B cell (primary cell): ENCODE measurements at places on chromosomes 5 and 9. TPM values are rescaled to one million over a fixed set of nuclear protein-coding genes. Genes with fewer than 3 reads are reported as not detected.

The SLC34A3 gene
- not detected in 2 replicates for polyA plus RNA-seq

- no peak for DNase-seq
Observed at GRCh38 chr5:19018822-19019221, 969.2 kb downstream of the CDH18 start.

The PCDHB9 gene
- 0.12 and 0.20 TPM in 2 replicates for polyA plus RNA-seq

GRCh38 chr5:58107704-58108103 is 352.2 kb downstream of the PLK2 start:
- no peak for DNase-seq

GRCh38 chr5:152542741-152543140 is 137.7 kb upstream of the NMUR2 start:
- no peak for DNase-seq

DNA sequence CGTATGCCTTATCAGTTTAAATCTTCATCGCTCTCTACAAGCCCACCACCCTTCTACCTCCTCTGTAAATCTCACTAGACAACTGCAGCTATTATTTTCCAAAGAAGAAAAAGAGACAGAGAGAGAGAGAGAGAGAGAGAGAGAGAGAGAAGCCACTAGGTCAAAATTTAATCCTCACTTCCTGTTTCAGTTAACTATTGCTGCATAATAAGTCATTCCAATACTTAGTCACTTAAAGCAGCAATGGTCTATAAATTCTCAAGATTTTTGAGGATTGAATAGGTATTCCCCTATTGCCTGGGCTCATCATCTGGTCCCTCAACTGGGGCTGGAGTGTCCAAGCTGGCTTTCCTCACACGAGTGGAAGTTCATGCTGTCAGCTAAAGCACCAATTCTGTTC is 68.8 kb downstream of the ITGA1 start:
- no peak for DNase-seq

The PCDHGA8 gene
- 0.06 and 0.21 TPM in 2 replicates for polyA plus RNA-seq

- DNase-seq: no peak
Observed at GRCh38 chr9:133050142-133050541, 11.6 kb upstream of the CEL start.

GRCh38 chr5:101531026-101531425 is 627.9 kb upstream of the ST8SIA4 start:
- DNase-seq: no peak

DNA sequence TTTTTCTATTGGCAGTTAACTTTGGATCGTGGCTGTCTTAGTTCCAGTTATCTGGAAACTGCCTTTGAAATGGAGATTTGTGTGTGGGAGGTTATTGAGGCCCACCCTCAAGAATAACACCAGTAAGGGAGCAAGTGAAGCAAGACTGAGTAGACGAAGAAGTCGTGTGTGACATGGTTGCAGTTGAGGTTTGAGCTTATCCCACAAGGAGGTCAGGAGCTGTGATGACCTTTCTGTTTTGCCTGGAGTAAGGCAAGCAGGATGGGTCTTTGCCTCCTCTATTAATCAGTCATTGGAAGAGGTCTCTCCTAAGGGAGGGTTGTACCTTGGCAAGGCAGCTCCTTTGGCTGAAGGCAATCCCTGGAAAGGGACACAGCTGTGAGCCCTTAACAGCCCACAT is 49.6 kb upstream of the CTXN3 start:
- no peak for DNase-seq

- DNase-seq: peak; percentile 72
Observed at GRCh38 chr5:127029581-127030258, 638 bp downstream of the MARCHF3 start.

DNA sequence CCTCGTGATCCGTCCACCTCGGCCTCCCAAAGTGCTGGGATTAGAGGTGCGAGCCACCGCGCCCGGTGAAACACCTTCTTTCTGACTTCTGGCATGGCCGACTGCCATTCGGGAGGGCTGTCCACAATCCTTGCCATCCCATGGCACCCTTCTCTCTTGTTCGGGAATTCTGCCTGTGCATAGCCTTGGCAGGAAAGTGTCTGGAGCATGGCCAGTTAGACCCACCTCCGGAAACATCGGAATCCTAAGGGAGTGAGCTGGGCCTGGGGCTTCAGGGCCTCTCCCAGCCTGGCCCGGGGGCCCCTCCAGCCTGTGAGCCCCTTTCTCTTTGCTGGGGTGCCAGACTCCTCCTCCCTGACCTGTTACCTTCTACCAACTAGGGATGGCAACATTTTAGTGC is 1.6 kb upstream of the ARRDC1 start:
- DNase-seq: no peak

The PDE6A gene
- not detected in 2 replicates for polyA plus RNA-seq

The GIN1 gene
- polyA plus RNA-seq: 2.2 and 3.3 TPM in 2 replicates

The PCDHB10 gene
- polyA plus RNA-seq: not detected in 2 replicates

- no peak for DNase-seq
Observed at GRCh38 chr5:96321345-96321744, 111.7 kb downstream of the PCSK1 start.

- no peak for DNase-seq
Observed at GRCh38 chr9:138020795-138021182, 143.2 kb downstream of the CACNA1B start.

- DNase-seq: no peak
Observed at GRCh38 chr5:68230285-68230684, 14.7 kb downstream of the PIK3R1 start.

- no peak for DNase-seq
Observed at GRCh38 chr5:154002093-154002492, 36.6 kb downstream of the FAM114A2 start.

The RORB gene
- polyA plus RNA-seq: 0.01 and 0.09 TPM in 2 replicates

DNA sequence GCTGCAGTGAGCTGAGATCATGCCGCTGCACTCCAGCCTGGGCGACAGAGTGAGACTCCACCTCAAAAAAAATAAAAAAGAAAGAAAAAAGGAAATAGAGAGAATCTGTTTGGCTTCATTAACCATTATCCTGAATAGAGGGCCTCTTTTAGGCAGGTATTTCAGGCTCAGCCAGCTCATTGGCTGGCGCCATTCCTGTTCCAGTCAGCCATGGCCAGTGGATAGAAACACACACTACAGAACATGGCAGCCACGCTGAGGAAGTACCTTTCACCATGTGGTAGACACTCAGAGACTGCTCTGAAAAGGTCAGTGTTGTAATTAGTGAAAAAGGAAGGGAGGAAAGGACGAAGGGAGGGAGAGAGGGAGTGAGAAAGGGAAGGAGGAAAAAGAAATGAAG is 340.0 kb upstream of the ACTBL2 start:
- DNase-seq: no peak

- DNase-seq: no peak
Observed at GRCh38 chr9:18032636-18033035, 441.3 kb upstream of the ADAMTSL1 start.

GRCh38 chr5:14171621-14172020 is 28.5 kb downstream of the TRIO start:
- peak; percentile 22 for DNase-seq

The OR1Q1 gene
- polyA plus RNA-seq: 0.46 TPM in 1 of 2 replicates, not detected in the other

DNA sequence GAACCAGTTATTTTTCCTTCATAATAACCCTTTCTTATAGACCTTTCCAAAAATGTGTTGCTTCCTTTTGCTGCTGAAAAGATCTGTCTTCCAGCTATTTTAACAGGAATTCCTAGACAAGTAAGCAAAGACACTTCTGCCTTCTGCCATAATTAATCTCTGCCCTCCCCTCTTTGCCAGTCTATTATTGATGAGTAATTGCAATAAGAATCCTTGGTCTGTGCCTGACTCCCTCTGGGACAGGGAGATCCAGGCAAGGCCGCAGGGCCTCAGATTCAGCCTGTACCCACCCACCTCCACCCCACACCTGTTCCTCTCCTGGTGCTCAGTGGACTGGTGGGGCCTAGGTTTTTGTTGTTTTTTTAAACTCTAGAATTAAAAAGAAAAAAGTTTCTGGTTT is 8.3 kb downstream of the FOXD1 start:
- no peak for DNase-seq

- DNase-seq: no peak
Observed at GRCh38 chr5:128015978-128016377, 67.6 kb upstream of the SLC12A2 start.

GRCh38 chr5:38695021-38695958 is 138.8 kb upstream of the LIFR start:
- DNase-seq: no peak

DNA sequence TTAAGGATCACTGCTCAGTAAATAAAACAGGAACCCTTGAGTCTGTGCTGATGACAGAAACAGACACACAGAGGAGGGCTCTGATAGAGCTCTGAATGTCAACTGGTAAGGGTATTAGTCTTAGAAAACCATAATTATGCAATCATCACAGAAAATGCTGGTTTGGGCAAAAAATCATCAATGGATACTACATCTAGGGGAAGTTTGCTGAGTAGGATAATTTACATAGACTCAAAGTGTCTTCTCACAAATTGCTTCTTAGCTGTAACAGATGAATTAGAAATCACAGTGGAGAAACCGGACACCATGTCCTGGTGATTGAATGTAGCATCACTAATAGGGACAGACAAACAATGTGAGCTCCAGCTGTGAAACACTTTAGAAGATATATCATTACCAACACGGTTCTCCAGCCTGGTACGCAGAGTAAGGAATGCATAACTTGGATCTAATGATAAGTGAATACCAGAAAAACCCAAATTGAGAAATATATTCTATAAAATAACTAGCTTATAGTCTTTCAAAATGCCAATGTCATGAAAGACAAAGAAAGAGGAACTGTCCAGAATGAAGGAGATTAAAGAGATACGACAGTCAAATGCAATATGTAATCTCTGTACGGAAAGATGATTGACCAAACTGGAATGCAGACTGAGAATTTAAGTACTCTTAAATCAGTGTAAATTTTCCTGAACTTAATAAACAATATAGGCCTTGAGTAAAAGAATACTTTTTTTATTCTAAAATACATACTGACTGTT is 17.3 kb downstream of the CHD1 start:
- DNase-seq: no peak

The PGM5 gene
- polyA plus RNA-seq: not detected in 2 replicates

DNA sequence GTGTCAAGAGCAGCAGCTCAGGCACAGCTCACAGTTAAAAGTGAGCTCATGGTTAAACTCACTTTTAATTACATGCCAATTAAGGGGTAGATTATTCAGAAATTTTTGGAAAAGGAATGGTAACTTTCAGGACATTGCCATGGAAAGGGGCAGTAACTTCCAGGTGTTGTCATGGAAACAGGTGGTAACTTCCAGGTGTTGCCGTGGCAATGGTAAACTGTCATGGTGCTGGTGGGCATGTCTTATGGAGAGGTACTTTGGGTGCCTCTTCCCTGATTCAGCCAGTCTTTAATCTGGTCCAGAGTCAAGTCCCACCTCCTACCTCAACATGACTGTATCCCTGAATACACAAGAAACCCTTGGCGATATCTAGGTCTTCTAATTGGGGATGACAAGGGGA is 223.2 kb upstream of the TAS2R1 start:
- DNase-seq: no peak

DNA sequence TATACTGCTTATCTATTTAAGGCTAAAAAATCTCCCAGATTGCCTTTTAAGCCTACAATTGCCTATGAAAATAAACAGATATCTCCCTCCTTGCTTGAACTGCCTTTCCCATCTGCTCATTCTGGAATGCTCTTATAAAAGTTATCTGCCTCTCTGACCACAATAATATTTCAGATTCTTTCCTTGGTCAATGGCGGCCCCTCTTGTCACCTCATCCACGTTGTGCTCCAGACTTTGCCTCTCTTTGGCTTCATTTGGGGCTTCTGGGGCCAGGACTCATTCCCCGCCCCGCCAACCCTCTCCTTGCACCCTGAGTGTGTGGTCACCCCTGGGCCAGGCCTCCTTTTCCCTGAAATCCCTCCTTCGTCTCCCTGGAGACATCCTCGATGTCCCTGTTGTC is 110.0 kb upstream of the RPS23 start:
- DNase-seq: no peak

DNA sequence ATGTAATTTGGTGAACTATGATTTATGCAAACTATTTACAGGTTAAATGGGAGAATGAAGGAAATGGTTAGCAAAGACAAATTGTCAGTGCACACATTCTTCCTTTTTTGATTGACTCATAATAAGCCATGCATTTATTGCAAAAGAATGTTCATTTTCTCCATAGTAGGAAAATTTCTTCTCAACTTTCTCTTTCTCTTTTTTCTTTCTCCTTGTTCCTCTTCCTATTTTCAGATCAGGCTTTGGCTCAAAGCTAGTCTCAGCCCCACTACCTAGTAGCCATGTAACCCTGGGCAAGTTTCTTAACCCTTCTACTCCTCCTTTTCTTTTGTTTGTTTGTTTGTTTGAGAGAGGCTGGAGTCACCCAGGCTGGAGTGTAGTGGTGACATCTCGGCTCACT is 156.6 kb downstream of the PIK3R1 start:
- no peak for DNase-seq

GRCh38 chr5:79416499-79416898 is 97.4 kb downstream of the HOMER1 start:
- DNase-seq: peak; percentile 53

DNA sequence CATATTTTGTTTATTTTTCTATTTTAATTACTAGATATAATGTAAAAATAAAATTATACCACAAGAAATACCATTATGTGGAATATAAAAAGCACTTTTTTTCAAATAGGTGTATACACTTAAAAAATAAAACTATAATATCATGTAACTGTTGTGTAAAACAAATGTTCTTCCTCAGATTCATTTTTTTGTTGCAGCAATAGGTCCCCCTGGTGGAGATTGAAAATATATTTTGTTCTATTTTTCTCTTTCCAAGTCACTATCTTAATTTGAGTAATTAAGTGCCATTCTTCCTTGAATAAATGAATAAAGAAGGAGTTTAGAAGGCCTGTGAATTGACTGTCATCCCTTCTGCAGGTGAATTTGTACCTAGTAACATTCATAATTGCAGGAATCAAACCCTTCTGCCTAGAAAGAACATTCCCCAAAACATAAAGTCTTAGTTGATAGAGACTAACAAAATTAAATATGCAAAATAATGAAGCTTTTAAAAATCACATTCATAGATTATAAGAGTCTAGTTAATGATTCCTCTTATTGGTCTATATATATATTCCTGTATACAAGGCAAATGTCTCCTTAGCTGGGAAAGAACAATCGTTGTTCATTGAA is 23.4 kb downstream of the CETN3 start:
- peak; percentile 30 for DNase-seq

The DMXL1 gene
- 37.9 and 39.4 TPM in 2 replicates for polyA plus RNA-seq

The ZNF354B gene
- 17.1 and 19.5 TPM in 2 replicates for polyA plus RNA-seq

DNA sequence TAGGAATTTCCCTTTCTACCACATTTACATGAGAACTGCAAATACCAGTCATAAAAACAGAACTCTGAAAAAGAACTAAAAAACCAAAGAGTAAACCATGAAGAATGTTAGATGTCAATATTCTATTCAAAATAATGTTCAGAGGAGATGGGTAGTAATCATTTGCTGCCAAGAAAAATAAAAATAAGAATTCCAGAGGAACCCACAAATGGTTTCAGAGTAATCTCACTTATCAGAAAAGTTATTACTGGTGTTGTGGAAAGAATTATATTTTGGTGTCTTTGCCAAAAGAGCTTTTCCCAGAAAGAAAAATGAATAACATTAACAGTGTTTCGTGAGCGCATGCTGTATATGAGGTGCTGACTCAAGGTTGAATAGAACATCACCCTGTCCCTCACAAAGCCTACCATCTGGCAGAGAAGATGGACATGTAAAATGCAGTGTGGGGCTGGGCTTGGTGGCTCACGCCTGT is 35.6 kb downstream of the GPR21 start:
- DNase-seq: no peak
